ENCODE measurements at places on chromosomes 11 and 22.

DNA sequence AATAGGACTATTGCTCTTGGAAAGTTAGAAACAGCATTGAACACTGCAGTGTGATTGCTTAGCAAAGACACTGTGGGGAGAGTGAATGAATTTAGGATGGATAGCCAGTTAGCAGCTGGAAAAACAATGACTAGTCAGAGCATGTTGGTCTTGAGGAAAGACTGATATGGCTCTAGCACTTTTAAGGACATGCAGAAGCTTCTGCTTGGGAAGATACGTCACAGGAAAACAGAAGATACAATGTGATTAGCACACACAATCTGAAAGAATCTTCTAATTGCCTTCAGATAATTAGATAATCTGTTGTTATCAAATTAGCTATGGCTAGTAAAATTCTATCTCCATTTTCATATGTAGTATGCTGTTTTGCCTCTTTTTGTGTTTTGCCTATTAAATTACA, 530.7 kb upstream of the CHORDC1 start:
- DNase-seq = no peak

- no peak for DNase-seq
Measured at GRCh38 chr11:131683131-131683530, 312.7 kb downstream of the NTM start.

DNA sequence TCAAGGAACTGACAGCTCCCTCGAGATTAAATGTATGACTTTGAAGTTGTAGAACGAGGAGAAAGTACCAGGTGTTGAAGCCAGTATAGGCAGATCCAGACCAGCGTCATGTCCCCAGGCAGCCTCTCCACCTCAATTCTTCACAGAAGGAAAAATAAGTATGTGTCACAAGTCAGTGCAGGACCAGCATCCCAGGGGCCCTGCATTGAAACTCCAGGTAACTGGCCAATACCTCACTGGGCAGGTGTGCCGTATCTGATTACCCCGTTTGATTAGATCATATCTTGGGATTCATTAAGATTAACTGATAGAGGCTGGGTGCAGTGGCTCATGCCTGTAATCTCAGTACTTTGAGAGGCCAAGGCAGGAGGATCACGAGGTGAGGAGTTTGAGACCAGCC, 466.7 kb upstream of the B3GAT1 start:
- DNase-seq = no peak

DNA sequence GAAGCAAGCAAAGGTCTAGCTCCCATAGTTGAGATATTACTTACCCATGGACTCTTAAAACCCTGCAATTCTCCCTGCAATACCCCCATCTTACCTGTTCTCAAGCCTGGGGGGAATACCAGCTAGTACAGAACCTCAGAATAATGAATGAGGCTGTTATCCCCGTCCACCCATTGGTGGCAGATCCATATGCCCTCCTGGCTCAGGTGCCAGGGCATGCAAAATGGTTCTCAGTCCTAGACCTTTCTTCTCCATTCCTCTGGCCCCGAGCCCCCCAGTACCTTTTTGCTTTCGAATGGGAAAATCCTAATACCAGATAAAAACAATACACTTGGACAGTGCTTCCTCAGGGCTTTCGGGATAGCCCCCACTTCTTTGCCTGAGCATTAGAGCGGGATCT, 86.4 kb downstream of the PIWIL4 start:
- no peak for DNase-seq

DNA sequence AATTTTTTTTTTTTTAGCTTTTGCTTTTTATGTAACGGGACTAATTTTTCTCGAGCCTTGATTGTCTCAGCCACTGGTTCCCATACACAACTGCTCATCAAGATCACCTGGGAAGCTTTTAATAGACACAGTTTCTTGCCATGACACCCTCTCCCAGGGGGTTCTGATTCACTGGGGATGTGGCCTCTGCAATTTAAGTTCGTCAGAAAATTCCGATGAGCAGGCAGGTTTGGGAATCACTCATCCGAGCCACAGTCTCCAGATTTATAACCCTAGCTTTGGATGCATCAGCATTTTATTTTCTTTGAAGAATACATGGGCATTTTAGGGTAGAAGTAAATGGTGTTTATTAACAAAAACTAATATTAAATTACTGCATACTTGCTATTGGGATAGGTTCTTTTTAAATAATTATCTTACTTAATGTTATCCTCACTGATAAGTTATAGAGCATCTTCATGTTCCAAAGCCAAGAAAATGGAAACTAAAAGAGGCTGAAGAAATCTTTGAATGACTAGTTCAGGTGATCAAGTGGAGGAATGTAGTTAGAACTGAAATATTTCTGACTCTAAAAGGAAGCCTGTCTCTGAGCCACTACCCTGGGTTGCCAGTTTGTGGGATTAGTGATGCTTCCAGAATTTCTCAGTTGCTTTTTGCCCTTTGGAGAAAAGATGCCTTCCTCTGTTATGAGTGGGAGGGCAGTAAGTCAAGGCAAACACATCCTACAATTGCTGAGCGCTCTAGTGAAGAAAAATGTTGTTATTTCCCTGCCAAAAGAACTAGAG, 319.0 kb downstream of the DDX10 start:
- no peak for DNase-seq

- no peak for DNase-seq
Measured at GRCh38 chr11:23573429-23573828, 713.2 kb upstream of the CCDC179 start.
